Astrocyte of the hippocampus (primary cell): ENCODE measurements at places on chromosomes 2 and 18.
A peak's percentile ranks its signal among the peaks of the same experiment; 100 is the strongest.

DNA sequence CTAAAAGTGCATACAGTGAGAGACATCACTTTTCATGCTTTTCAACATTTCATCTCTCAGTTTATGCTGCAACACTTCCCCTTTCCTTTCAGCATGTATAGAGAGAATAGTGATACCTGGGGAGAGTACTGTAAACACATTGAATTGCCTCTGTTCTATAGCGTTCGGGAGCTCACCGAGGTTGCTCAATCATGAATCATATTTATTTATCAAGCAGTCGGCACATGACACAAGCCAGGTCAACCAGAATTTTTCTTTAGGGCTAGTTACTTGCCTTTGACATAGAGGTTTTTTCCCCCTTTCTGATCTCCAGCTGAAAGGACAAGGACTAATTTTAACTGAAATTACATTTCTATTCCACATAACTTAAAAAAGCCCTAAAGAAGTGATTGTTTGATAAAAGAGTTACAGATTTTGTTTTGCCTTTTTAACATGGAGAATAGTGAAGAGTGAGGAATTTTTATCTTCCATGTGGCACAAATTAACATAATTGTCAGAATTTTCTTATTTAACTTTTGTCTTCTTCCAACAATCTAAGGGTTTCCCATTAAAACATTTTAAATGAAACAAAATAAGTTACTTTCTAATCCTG, 690.9 kb upstream of the TMEFF2 start:
- DNase-seq, result no peak

GRCh38 chr18:3350566-3351527, 88.9 kb downstream of the MYL12B start:
- peak; percentile 52 for DNase-seq

DNA sequence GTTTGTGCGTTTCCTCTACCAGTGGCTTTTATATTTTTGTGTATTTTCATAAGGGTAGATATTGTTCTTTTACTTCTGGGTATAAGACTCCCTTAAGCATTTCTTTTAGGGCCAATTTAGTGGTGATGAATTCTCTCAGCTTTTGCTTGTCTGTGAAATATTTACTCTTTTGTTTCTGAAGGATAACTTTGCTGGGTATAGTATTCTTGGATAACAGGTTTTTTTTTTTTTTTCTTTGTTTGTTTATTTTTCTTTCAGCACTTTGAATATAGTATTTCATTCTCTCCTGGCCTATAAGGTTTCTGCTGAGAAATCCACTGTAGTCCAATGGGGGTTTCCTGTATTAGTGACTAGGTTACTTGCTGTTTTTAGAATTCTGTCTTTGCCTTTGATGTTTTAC, 122.7 kb downstream of the XRCC5 start:
- DNase-seq, result no peak

- DNase-seq, result no peak
Observed at GRCh38 chr2:9821805-9822445, 21.3 kb upstream of the TAF1B start.

DNA sequence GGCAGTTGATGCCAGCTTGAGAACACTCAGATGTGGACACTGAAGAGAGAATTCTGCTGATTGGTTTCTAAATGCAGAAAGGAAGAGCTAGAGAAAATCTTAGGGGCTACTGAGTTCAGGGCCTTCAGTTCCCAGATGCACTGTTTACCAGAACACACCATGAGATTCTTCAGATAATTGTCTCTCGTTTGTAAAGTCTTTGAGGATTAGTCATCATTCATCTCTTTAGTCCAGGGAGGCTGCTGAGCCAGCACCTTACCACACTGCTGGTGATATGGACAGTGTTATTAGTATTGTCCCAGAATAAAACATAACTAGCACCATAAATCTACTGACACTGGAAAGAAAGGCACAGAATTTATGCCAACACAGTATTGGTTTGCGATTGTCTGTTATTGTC, 690.8 kb upstream of the CELF4 start:
- peak; percentile 5 for DNase-seq

DNA sequence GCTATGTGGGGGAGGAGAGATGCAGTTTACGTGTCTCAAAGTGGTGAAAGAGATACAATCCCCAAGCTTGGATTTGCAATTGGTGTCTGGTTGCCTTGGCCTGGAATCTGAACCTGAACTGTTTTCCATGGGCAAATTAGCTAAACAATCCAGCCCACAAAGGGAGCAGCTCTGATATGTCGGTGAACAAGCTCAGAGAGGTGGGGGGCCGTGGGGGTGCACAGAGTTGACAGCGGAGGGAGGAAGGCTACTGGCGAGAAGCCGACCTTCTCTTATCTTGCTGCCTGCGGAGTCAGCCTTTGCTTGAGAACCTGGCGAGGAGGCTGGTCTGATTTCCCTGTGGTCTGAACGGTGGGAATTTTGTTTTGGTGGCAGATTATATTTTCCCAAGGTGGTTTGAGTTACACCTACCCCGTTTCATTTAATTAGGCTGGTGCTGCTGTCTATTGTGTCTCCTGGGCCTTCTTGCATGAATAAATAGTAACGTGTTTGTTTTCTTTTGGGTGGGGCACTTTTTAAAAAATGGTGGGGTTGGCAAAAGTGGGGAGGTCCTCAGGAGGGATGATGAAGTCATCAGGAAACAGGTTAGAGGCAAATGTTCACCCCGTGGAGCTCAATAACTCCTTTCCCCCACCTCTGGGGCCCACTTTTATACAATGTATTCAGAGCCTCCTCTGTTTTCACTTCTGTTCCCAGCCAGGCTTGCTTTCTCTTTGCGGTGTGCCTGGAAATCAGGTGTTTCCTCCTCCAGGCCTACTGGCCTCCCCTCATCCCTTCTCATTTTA, 80.9 kb upstream of the IGFBP5 start:
- DNase-seq, result peak; percentile 67
